ENCODE measurements at places on chromosomes 12 and 14. TPM values are rescaled to one million over a fixed set of nuclear protein-coding genes. Genes with fewer than 3 reads are reported as not detected.

DNA sequence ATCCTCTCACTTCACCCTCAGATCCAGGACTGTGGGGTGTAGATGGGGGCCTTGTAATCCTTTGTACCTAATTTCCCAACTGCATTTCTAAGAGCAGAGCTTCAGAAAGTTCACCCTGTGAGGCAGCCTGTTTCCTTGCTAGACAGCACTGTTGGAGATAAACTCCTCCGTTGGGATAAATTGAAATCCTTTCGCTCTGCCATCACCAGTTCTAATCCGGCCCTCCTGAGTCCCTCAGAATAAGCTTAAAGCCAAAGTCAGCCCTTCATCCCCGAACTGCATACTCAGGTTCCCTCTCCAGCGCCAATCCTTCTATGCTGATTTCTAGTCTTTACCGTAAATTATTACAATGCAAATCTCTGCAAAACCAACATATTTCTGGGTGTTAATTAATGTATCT lies 114.7 kb downstream of the PRMT8 start:
- no peak for DNase-seq

GRCh38 chr14:69259527-69260189 lies at the start of gene GALNT16:
GALNT16 (plus strand) TSS chr14:69260158; CDS start chr14:69260291, 133 bp downstream.
- no peak for DNase-seq

The SLC17A8 gene
- not detected for polyA plus RNA-seq

DNA sequence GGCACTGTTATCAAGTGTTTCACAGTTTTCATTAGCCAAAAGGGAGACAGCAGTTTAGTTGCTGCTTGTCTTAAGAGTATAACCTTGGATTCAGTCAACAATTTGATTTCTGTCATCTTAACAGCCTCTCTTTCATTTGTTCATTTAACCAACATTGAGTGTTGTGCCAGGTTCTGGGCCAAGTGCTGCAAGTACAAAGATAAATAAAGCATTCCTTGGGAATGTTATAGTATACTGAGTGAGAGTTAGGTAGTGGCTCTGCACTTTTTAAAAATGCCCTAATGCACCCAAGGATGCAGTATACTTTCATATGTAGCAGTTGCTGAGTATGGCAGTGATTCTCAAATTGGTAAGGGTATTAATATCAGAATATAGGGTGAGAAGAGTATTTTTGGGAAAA lies 15.4 kb downstream of the APAF1 start:
- no peak for DNase-seq

GRCh38 chr14:93764211-93764659 lies 24.1 kb downstream of the PRIMA1 start:
- DNase-seq: no peak
